Osteoblast (primary cell): ENCODE measurements at places on chromosomes 5 and 9. TPM values are rescaled to one million over a fixed set of nuclear protein-coding genes. Genes with fewer than 3 reads are reported as not detected.
A peak's percentile ranks its signal among the peaks of the same experiment; 100 is the strongest.

The WDR31 gene
- 1.4 and 2.4 TPM in 2 replicates for total RNA-seq

The SERF1A gene
- total RNA-seq = 8.3 and 14.1 TPM in 2 replicates

The ANKRD33B gene
- total RNA-seq = 5.1 and 5.6 TPM in 2 replicates

The ACSL6 gene
- not detected in 2 replicates for total RNA-seq

GRCh38 chr9:89601856-89602562, 2.8 kb upstream of the GADD45G start:
- DNase-seq = peak; percentile 38

- no peak for DNase-seq
These were observed 277.6 kb downstream of the CDH10 start for GRCh38 chr5:24367216-24367615.

DNA sequence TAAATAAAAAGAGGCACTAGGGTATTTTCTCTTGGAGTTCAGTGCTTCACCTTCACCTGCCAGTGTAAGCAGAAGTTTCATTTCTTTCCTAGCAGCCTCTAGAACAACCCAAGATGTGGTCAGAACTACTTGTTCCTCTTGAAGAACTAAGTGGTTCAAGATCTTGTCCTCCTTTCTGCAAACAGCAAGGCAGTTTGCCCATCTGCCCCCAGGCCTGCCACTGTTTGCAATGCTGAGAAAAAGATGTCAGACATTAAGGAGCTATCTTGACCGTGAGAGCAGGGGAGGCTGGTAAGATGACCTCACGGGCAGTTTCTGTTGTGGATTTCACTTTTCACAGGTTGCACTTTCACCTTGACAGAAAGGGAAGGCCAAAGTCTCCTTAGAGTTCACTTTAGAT, 52.0 kb upstream of the KLF4 start:
- DNase-seq = no peak

DNA sequence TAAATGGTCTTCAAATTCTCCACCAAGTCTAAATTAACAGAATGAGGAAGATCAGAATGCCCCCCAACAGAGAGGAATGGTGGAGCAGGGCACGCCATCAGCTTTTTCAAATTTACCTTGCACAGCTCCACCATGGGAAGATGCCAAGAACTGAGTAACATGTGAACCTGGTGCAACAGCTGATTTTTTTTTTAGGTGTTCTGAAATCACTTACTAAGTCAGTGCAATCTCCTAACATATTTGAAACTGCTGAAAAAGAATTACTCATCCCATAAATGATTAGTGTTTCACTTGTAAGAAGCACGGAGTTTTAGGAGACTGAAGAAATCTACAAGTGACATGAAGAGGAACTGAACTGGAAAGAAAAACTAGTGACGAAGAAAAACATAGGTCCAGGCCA, 5.1 kb downstream of the TMEM245 start:
- DNase-seq = no peak

DNA sequence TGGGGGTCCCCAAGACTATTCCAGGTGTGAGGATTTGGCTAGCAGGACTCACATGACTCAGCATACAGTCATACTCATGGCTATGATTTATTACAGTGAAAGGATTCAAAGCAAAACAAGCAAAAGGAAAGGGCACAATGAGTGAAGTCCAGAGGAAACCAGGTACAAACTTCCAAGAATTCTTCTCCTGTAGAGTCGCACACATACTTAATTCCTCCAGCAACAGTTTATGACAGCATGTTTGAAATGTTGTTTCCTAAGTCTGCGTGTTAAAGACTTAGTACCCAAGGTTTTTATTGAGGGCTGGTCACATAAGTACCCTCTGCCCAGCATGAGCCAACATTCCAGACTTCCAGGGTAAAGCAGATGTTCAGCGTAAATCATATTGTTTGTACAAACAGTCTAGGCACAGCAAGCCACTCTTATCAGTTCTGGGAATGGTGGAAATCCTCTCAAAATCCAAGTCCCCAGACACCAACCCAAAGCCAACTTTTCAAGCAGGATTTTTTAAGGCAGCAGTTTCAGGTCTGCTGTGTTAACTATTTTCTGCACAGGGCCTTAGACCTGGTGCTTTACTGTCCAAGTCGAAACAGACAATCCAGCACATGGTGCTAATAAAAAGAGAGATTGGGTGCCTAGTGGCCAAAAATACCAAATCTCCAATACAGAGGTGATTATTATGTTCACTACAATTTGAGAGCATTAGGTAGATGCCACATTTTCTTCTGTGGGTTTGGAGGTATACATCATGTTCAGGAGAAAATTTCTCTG, 18.6 kb upstream of the RICTOR start:
- DNase-seq = no peak

DNA sequence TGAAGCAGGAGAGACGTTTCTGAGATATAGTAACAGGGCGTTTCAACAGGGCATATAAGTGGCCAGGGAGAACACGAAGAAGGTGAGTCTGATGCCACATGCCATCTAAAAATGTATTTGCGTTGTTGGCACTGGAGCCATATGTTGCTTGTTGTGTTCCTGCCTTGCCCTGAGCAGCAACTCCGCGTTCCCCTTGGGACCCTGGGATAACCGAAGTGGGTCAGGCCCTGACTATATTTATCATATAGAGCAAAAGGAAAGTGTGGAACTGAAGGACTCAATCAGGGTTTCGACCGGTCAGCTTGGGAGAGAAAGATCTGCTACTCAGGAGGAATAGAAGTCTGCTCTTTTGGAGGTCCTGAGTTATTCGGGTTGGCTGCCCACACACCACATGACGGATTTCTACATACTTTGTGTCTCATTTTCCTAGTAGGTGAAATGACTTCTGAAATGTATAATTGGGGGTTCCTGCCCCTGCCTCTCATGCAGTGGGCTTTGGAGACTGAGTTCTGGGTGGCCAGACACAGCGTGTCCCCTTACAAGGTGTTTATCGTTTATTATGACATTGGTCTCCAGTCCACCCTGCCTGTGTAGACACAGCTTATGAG, 3.0 kb downstream of the STC2 start:
- peak; percentile 81 for DNase-seq

DNA sequence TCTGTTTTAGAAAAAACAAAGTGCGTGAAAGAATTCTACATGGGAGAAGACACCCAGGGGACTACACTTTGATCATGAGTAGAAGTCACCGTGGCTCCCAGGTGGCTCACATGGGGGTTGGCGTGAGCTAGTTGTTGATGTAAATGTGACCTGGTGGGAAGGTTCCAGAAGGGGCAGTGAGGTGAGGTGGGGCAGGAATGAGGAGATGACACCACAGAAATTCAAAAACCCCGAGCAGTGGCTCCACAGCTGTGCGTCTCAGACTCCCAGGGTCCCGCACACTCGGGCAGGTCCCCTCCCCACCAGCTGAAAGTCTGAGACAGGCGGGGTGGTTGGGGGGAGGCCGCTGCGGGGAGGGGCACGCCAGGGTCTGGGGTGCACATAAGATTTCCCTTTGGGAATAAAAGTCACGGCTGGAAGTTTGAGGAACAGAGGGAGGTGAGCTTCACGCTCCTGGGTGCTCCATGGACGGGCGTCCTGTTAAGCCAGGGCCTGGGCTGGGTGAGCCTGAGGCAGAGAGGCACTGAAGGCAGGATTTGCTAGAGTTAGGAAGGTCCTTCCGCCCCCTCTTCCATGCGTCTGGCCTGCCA, 29.9 kb downstream of the GLT6D1 start:
- peak; percentile 71 for DNase-seq

GRCh38 chr9:133654736-133655657, 18.8 kb downstream of the DBH start:
- no peak for DNase-seq
